ENCODE measurements at places on chromosomes 2 and 18.

DNA sequence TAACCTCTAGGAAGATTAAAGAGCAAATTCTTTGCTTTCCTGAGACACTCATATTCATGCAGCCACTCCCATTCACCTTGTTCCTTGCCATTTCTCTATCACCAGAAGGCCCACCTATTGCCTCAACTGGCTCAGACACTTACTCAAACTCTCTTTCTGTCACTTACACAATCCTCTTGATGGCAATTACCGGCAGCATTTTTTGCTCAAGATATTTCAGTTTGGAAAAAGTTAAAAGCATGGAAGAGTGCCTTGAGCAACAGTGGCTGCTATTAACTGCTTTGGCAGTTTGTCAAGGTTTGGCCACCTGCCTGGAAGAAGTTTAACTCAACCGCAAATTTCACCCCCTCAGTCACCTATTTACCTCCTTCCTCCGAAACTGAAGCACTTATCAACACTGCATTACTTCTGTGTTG, 1104.0 kb upstream of the PIK3C3 start:
- DNase-seq, result no peak

GRCh38 chr2:48045613-48046012, 139.3 kb upstream of the FBXO11 start:
- no peak for DNase-seq

DNA sequence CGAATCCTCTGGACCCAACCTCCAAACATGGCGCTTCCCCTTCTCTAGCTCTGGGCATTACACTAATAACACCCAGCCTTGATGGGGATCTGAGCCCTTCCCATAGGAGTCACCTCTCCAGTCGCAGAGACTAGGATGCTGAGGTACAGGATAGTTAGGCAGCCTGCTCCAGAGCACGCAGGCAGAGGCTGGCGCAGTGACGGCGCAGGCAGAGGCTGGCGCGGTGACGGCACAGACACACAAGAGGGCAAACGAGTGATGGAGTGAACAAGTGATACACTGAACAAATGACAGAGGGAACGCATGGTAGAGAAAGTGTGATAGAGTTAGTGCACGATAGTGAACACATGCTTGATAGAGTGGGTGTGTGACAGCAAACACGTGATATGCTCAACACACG, 518.5 kb downstream of the EIPR1 start:
- DNase-seq, result no peak

DNA sequence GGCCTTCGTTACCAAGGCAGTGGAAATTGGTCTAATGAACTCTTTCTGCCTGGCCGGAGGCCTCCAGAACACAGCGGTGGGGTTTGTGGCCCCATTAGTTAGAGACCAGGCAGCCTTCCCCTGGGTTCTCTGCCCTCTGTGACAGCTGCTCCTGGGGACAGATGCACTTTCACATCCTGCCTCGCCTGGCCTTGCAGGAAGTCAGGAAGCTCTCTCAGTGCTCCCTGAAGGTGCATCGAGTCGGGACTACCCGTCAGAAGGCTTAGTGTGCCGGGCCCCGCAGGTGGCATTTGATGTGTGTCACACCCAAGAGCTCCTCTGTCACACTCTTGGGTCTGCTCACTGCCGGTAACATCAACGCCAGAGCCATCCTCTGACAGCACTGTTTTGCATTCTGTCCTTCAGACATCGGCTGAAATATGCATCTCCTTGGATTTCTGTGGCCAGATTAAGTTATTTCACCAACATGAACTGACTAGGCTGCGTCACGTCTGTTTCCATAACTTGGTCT, 158.3 kb downstream of the LDLRAD4 start:
- DNase-seq, result no peak

- DNase-seq, result no peak
These were observed 171.8 kb downstream of the UBR3 start for GRCh38 chr2:169999054-169999453.

DNA sequence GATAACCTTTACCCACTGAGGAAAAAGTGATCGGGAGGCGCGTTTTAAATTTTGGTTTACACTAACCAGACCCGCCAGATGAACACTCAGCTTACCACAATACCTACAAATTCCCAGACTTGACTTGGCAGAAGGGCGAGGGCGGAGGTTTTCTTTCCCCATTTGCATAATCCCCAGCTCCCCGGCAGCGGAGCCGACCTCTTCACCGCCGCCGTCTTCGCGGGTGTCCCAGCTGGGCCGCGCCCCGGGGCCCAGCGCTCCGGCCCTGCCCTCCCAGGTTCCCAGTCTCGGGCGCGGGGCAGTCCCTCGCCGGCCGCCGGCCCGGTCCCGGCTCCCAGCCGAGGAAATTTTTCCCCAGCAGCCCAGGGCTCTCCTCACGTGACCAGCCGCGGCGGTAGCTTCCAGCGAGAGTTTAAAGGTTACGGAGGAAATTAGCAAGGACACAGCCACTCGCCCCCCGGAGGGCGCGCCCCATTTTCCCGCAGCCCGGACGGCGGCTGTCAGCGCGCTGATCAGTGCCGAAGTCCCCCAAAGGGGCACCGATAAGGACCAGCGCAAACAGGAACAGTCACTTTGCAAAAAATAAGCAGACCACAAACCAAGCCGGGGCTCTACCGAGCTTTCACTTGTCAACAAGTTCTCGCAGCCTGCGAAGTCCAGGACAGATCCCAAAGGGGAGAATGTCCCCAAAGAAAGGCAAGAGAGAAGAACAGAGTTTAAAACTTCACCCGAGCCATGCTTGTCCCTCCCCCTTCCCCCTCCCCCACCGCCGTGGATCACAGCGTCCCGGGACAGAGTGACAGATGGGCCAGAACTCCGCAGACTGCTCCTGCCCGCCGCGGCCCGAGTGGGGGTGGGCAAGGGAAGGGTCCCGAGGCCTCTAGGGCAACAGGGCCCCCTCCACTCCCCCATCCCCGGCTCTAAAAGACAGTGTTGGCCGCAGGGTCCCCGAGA, 1.3 kb upstream of the PRKCE start:
- DNase-seq, result peak; percentile 15

DNA sequence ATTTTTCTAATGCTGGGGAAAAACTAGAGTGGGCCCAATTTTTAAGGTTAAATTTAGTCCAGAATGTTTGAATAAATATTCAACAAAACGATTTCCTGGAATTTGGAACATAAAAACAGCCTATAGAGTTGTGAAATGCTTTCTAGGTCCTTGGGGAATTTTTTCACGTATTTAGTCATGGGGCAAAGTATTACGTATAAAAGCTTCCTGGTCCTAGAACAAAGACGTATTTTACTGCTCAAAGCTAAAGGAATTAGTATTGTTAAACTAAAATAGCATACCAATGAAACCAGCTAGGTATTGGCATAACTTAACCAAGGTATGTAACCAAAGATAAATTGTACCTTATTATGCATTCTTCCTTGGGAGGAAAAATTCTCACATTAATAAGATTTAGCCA, 1.6 kb downstream of the SESTD1 start:
- no peak for DNase-seq

DNA sequence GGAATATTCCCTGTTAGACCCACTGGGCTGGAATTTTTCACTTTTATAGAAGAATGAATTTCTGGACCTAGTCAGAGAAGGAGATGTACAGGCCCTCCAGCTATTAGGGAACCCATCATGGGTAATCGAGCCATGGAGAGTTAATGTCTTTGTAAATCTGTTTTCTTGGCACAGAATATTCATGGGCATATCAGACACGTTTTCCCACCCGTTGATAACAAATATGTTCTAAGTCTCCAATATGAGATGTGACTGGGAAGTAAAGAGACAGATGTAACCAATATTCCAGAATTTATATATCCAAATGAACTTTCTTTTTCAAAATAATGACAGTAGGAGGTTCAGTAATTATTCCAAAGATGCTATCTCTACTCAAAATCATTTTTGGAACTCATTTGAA, 38.7 kb downstream of the CCDC85A start:
- DNase-seq, result no peak

- no peak for DNase-seq
These were observed 3.0 kb upstream of the OSBPL1A start for GRCh38 chr18:24400587-24400986.

DNA sequence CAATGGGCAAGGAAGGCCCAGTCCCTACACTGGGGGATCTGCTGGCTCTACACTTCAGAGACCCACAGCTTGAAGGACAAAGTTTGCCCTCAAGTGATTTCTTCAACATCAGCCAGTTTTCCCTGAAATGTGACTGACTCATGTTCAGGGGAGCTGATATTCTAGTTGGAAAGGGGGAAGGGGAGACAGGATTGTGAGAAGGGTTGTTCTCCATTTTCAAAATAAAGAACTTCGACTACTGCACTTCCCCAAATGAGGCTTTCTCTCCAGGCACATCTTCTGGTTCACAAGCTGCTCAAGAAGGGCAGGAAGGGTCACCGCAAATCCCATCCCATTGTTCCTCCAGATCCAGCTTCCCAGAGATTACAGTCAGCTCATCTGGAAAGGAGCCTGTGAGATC, 117.6 kb downstream of the BCL2L11 start:
- DNase-seq, result no peak

DNA sequence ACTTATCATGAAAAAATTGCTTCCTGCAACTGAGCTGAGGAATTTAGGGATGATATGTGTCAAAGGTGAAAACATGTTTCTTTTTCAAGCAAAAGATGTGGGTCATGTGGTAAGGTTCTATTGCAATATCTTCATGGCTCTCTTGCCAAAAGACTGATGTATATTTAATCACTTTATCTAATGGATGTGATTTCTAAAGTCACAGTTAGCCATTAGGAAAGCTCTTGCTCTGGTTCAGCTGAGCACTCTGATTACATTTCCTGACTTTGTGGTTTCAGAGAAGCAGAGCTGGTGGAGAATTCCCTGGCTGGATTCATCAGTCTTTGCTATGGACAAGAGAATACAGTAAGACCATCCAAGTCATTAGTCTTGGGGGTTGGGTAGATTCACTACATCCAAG, 24.4 kb downstream of the SCN9A start:
- no peak for DNase-seq

DNA sequence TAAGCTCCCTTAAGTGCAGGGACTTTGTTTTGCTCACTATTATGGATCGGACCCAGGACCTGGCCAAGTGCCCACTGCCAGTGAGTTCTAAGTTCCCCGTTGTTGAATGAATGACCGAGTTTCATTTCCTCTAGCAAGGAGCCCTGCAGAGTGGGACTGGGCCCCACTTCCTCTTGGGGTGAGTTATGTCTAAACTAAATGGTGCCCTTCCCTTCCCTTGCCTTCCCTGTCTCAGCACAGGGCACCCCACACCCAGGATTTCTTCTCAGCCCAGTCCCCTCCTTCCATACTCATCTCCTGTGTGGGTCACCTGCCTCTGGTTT, 195.3 kb upstream of the HS6ST1 start:
- DNase-seq, result no peak

DNA sequence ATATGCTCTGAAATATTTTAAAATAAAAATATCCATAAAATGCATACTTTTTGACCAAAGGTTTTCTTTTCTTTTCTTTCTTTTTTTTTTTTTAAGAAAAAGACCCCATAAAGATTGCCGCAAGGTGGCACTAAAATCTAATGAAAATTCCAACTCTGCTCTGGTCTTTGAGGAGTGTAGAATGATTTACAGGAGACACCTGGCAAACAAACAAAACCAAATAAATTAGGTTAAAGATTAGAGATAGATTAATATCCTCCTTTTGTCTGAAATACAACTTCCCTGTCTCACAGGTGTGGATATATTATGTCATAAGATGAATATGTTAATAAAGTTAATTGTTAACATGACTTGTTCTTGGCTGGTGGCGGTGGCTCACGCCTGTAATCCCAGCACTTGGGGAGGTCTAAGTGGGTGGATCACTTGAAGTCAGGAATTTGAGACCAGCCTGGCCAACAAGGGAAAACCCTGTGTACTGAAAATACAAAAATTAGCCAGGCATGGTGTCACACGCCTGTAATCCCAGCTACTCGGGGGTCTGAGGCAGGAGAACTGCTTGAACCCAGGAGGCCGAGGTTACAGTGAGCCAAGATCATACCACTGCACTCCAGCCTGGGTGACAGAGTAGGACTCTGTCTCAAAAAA, 3.5 kb upstream of the RHOB start:
- DNase-seq, result no peak

DNA sequence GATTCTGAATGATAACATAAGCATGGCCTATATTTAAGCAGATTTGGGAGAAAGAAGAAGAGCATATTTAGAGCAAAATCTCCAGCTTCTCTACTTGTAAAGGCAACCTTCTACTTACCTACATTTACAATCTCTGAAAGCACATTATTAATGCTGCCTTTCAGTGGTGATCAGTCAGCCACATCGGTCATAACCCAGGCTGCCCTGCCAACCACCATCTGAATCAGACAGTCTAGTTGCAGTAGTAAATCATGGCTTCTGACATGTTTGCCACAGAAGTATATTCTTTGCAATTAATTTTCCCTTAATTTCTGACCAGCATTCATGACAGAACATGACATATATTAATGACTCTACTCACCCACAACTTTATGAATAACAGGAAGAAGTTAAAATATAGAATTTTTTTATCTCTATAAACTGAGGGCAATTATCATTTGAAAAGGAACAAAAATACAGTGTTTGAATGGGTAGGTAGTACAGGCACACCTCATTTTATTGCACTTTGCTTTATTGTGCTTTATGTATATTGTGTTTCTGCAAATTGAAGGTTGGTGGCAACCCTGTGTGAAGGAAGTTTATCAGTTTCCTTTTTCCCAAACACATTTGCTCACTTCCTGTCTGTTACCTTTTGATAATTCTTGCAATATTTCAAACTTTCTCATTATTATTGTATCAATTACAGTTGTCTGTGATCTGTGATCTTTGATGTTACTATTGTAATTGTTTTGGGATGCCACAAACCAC, 531.6 kb upstream of the CHAC2 start:
- no peak for DNase-seq

- DNase-seq, result no peak
These were observed 32.0 kb upstream of the CYTIP start for GRCh38 chr2:157475722-157476390.

Measured in stimulated activated CD4-positive, alpha-beta T cell treated with anti-CD3 and anti-CD28 coated beads, Interleukin-1b, Interleukin-23, amount 100 ng/mL, for 24 hours (primary cell).